ENCODE measurements at places on chromosomes 1 and 21.

GRCh38 chr1:159999204-159999603 is 32.6 kb downstream of the PIGM start:
- DNase-seq: no peak

DNA sequence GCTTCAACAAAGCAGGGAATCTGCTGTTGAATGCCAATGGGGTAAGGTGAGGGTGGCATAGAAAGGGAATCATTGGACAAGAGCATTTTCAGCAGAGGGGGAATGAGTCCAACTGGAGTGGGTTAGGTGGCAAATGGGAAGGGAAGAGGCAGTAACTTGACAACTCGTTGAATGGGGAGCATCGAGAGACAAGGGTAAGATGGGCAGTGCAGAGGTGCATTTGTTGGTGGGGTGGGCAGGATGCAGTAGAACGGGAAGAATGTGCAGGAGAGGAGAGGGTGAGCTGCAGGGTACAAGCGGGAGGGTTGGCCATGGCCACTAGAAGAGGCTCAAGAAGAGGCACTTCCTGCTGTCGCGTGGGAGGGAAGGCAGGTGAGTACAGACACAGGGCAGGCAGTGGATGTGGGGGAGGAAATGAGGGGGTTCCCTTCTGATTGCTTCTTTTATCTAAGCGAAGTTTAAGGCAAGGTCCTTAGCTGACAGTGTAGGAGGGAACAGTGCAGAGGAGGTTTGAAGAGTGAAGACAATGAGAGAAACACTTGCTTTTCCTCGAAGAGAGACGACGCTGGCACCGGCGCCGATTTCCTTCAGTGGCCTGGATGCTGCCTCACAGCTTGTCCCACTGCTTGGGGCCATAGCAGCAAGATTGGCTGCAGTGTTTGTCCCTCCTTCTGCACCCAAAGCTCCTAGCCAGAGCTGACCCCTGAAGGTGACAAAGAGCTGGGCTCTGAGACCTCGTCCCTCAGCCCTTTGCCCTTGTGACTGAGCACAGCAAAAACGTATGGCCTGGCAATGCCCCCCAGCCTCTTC is 3.2 kb upstream of the IKBKE start:
- no peak for DNase-seq

DNA sequence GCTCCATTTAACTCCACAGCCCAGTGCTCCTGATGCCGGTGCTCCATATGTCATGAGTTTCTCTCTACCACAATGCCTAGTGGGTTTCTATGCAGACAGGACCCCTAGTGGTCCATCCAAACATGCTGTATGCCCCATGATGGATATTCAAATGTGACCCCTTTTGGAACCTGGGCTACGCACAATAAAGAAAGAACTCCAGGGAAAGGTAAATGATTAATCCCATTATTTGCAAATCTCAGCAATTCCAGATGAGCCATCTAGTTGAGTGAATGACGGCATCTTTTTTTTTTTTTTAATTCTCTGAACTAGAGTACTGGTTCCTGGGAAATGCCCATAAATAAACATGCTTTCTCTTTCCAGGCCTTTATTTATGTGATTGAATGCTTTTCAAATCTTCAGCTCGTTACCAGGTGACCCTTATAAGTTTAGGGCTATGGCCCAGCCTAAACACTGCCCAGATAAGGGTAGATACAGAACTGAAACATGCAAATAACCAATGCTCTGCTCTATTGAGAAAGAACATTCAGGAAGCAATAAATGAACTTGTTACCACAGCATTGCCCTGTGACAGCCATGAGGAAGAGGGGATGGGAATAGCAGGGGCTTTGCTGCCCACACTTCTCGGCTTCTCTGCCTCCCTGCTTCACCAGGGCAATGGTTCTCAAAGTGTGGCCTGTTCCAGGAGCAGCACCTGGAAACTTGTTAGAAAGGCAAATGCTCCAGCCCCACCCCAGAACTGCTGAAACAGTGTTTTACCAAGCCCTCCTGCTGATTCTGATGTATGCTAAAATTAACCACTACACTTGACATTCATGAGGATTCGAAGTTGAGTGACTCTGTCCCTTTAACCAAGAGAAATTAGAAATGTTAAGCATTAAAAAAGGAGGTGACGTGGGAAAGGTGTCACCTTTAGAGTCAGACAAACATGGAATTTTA is 151.7 kb downstream of the SEC16B start:
- DNase-seq: no peak

DNA sequence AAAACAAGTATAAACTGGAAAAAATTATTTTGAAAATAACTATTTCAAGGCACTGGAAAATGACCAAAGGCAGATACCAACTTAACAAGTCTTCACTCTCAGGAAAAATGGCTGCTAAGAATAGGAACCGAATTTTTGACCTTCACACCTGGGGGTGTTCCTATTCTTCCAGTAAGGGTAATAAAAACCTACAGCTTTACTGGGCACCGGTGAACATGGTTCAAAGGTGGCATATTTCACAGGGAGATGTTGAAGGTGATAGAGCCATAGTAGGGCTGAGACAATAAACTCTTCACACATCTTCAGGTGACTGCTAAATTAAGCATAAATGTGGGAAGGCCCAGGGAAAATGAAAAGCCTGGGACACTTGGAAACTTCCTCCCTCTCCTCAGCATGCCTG is 65.4 kb upstream of the IFFO2 start:
- no peak for DNase-seq

DNA sequence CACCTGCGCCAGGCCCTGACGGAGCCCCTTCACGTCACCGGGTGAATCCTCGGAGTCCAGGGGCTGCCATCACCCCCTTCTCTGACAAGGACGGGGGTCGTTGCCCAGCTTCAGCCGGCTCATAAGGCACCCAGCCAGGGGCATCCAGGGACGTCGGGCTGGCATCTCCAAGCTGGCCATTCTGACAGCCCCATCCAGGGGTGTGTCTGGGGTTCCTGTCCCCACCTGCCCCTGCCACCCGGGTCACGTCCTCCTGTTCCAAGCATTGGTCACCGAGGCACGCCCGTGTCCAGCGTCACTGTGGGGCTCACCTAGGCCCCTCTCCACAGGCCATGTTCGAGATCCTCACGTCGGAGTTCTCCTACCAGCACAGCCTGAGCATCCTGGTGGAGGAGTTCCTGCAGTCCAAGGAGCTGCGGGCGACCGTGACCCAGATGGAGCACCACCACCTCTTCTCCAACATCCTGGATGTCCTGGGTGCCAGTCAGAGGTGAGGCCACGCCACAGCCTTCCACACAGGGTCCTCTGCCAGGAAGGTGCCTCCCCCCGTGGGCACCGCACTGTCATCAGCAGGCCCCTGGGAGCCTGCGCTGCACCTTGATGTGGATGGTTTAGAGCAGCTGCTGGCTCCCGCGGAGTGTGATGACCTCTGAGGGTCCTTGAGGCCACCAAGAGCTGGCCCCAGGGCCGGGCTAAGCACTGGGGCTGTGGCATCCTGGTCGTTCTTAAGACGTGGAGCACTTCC is 14.8 kb downstream of the ARHGEF16 start:
- no peak for DNase-seq

- no peak for DNase-seq
These were observed 60.4 kb upstream of the ACOT11 start for GRCh38 chr1:54487571-54488050.

GRCh38 chr1:10387677-10388386 is 11.0 kb upstream of the PGD start:
- no peak for DNase-seq

GRCh38 chr1:198107091-198107501 is 49.7 kb upstream of the NEK7 start:
- DNase-seq: no peak

DNA sequence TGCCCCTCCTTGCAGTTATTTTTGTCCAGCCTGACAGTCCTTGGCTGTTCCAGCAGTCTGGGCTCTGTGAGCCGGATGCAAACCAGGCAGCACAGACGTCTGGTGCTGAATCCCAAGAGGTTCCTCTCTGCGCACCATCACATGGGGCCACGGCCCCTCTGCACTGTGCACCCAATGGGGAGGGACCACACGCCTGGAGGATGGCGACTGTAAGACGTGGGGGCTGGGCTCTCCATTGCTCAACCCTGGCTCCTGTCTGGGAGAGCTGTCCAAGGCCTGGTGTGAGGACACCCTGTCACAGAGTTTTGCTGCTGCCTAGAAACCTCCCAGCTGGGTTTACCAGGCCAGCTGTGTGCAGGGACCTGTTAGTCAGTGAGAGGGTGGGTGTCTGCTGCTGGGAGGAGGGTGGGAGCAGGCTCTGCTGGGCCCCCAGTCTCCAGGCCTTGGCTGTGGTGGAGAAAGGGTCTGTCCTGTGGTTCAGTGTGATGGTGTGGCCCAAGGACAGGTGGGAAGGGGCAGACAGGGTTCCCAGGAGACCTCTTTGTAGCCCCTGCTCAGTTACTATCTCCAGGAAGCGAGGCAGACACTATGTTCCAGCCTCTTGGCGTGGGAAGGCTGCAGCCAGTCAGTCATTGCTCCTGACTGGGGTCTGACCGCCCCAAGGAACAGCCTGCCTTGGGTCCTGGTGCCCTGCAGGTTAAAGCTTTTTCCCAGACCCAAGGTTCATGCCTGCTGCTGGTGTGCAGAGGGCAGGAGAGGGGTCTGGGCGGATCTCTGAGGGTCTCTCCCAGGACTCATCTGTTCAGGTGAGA is 13.8 kb downstream of the HEYL start:
- no peak for DNase-seq

GRCh38 chr1:12345350-12346217 is 115.8 kb downstream of the VPS13D start:
- DNase-seq: no peak

DNA sequence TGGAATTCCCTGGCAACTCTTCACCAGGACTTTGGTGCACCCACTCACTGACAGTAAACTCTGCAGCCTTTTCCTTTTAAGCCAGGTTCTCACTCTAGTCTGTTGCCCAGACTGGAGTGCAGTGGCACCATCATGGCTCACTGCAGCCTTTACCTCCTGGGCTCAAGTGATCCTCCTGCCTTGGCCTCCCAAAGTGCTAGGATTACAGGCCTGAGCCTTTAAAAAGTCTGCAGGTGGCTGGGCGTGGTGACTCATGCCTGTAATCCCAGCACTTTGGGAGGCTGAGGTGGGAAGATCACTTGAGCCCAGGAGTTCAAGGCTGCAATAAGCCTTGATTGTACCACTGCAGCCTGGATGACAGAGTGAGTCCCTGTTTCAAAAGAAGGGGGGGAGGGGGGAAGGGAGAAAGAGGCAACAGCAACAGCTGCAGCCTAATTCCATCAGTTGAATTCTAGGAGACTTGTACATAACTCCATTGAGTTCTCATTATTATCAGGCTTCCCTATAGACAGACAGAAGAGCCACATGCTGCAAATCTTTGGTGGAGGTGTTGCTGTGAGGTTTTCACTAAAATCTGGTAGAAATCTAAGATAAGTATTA is 8.1 kb upstream of the HNRNPR start:
- no peak for DNase-seq

- DNase-seq: no peak
These were observed 319.6 kb downstream of the GPATCH2 start for GRCh38 chr1:217311269-217311668.

DNA sequence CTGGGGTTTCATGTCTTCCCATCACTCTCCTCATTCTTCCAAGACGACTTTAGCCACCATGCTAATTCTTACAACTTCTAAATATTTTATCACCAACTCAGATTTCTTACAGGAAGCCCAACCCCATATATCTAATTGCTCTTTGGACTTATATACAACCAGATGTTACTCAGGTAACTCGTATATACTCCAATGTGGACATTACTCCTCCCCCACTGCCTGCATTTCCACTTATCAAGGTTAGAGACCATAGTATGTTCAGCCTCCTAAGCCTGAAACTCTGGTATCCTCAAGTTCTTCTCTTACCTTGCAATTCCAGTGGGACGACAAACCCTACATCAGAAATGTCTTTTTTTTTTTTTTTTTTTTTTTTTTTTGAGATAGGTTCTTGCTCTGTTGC is 2.7 kb upstream of the RCC1 start:
- no peak for DNase-seq

- no peak for DNase-seq
These were observed 7.5 kb downstream of the SLC19A1 start for GRCh38 chr21:45534636-45535331.

- DNase-seq: no peak
These were observed 183.0 kb downstream of the BARHL2 start for GRCh38 chr1:90534116-90534515.

- peak; percentile 84 for DNase-seq
These were observed 5.6 kb downstream of the SH3BGRL3 start for GRCh38 chr1:26285366-26286063.

All from NT2/D1 (cell line).